ENCODE measurements at places on chromosomes 7 and 10. TPM values are rescaled to one million over a fixed set of nuclear protein-coding genes. Genes with fewer than 3 reads are reported as not detected.

Gene SLC26A5
- total RNA-seq: 0.36 TPM

Gene MINDY3
- 23.8 TPM for total RNA-seq

DNA sequence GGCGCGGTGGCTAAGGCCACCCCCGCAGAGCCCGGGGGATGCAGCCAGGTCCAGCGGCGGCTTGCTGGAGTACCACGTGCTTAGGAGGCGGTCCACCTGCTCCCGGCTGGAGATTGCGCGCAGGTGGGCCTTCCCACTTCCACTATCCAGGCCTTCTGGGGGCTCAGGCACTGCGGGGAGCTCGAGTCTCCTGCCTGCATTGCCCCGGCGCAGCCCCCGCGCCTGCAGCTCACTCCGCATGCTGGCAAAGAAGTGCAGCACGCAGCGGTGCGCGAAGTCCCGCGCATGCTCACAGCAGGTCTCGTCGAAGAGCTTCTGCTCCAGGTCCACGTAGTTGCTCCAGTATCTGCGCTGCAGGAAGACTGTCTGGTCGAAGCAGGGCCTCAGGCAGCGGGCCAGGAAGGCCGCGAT lies 5.8 kb downstream of the CALHM3 start:
- no peak for DNase-seq

DNA sequence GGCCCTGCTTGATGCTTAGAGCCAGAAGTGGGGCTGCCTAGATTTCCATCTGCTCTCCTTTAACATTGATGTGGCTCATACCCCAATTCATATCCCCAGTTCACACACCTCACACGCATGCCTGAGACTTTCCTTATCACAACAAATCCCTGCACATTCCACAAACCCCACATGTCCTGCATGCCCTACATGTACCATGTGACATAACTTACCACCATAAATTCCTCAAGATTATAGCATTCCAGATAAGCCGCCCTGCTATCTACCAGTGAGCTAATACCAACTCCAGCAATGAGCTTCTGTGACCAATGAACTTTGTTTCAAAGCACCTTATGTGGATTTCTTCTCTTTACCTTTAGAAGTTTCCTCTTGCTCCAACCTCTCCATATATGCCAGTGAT lies 104.7 kb upstream of the RAB11FIP2 start:
- DNase-seq: no peak

DNA sequence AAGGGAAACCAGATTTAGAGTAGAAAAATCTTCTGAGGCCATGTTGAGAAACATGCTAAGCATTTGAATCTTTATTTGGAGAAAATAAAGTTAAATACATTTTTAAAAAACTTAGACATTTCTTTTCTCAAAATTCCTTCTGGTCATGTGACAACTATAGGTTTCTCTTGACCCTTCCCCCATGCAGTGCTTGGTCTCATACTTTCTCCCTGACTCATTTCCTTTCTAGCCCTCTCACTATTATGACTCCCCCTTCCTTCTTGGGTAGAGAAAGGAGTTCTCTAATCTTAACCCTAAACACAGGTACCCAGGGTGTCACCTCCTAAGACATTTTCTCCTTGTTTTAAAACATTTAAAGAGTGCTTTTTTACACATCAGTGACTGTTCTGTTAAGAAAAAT lies 179.5 kb upstream of the TMEM106B start:
- no peak for DNase-seq

DNA sequence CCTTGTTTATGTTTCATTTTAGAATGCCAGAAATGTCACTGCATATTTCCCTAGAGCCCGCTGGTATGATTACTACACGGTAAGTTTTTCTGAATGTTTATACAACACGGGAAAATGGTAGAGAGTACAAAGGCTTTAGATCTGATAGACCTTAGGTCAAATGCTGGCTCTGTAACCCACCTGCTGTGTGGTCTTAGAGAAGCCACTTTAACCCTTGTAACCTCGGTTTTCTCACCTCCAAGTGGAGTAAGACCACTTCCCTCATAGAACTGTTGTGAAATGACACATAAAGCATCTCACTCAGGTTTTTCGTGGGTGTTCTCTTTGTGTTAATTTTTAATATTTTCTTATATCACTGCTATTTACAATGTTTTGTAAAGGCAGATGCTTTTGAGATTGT lies 13.9 kb upstream of the MGAM2 start:
- DNase-seq: no peak

Gene ASB10
- total RNA-seq: not detected

Gene HHEX
- total RNA-seq: 7.2 TPM

Data from sigmoid colon (tissue), 7 donors.